CD4-positive, alpha-beta T cell treated with Interleukin-6 for 4 hours (primary cell): ENCODE measurements at places on chromosomes 6 and 20.

DNA sequence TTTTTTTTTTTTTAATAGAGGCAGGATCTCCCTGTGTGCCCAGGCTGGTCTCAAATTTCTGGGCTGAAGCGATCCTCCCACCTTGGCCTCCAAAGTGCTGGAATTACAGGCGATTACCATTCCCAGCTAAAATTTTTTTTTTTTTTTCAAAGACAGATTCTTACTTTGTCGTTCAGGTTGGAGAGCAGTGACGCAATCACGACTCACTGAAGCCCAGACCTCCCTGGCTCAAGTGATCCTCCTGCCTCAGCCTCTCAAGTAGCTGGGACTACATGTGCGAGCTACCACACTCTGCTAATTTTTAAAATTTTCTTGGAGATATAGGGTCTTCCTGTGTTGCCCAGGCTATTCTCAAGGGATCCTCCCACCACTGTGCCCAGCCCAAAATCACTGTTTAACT, 58.0 kb upstream of the MYO6 start:
- no peak for DNase-seq

DNA sequence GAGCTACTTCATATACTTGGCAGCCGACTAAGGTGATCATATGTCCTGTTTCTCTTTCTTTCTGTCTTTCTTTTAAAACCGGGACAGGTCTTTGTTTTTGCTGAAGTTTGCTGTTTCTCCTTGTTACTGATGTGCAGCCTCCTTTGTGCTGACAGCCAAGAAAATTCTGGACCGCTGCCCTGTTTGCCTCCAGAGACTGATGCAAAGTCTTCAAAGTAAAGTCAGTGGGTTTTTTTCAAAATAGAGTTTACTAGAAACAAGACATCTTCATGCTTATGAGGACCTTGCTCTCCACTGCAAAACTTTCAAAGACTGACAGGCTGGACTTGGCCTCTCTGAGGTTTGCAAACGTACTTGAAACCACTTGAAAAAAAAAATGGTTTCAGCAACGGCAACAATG, 510.5 kb upstream of the MAP3K7 start:
- DNase-seq, result no peak

GRCh38 chr6:3252369-3252768, 6.4 kb upstream of the PSMG4 start:
- no peak for DNase-seq

DNA sequence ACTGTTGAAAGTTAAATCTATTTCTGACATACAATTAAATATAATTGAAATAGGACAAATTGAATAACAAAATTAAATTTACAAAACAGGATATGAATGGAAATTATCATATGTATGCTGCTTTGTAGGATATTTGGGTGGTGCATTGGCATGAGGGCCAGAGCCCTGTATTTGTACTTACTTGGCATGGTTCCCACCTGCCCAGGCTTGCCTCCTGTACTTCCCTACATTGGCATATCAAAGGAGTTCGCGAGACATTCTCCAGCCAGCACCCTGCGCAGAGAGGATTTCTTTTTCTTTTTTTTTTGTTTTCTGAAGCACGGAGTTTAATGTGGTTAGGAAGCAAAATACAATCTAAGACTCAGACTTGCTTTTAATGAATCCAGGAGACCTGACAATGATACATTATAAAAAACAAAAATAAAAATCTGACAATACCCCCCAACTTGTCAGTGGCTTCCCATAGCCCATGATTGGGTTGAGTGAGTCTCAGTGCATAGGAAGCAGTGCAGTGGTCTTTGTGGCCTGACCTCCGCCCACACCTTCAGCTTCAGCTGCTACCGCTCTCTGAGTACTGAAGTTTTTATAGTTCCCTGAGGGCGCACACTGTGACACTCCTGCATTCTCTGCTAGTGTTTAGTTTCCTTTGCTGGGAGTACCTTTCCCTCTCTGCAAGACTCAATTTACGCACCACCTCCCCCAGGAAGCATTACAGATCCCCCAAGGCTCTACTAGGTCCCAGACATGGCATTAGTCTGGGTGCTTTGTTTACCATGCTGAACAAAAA, 440.8 kb downstream of the UTRN start:
- no peak for DNase-seq

- peak; percentile 53 for DNase-seq
Measured at GRCh38 chr6:53347921-53348370, 804 bp downstream of the ELOVL5 start.

DNA sequence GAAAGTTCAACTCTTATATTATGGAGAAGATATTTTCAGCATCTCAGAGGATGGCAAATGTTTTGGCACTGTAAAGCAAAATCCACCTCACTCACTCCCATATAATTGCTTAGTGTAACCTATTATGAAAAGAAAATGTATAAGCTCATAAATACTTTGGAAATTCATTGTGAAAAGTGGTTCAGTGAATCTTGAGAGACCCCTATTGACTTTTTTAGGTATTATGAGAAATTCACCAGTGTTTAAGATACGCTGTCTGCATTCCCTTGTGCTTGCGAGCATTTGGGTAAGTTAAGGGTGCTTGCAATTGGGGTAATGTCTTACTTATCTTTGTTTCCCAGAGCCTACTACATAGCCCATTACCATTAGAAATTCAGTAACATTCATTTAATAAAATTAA, 66.3 kb upstream of the BMP5 start:
- DNase-seq, result no peak

- DNase-seq, result no peak
Measured at GRCh38 chr6:14871221-14871620, 374.6 kb upstream of the JARID2 start.

GRCh38 chr6:31202259-31203166, 32.0 kb upstream of the POU5F1 start:
- peak; percentile 45 for DNase-seq

DNA sequence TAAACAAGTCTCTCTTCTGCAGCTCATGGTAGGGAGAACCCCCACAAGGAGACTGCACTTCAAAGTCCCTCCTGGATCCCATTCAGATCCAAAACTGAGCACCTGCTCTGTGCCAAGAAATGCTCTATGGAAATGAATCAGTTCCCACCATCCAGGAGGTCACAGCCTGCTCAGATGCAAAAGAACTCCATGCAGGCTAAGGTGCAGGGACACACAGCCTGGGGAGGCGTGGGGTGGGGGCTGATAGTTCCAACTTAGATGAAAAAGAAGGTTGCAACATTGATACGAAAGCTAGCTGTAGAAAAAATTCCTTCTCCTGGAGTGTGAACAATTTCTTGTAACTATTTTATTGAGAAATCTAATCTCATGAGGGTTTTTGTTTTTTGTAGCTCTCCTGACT, 111.0 kb upstream of the TMEM170B start:
- DNase-seq, result no peak

DNA sequence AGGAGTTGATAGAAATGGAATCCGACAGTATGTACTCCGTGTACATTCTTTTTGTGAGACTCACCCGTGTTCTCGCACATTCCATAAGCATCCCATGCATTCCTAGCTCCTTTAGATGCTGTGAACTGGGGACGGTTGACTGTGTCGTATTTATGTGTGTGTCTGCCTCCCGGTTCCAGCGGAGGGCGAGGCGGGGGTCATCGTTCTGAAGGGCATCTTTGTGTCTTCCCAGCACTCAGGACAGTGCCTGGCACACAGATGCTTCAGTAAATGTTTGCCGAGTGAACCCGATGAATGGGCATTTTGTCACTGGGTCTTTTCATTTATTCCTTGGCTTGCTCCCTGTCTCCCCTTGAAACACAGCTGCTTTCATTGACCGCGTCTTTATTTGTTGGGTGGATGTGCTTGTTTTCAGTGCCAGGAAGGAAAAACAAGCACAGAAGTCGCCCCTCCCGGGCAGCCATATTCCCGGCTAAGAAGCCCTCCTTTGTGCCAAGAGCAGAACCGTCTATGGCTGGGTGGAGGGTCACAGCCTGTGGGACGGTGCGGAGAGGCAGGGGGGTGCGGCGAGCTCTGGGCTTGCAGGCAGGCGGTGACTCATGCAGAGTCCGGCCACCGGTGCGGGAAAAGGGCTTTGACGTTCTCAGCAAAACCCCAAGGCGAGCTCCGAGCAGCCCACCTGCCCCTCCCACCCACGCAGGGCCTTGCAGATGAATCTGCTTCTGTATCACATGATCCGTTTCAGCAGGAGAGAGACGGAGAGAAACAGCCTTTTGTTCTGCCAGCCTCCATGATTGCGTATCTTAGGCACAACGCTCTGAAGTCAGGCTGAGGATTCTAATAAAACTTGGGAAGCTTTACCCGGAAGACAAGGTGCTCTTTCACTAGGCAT, 11.2 kb upstream of the PSMG4 start:
- no peak for DNase-seq

GRCh38 chr6:148175550-148176188, 167.0 kb upstream of the SASH1 start:
- DNase-seq, result no peak

DNA sequence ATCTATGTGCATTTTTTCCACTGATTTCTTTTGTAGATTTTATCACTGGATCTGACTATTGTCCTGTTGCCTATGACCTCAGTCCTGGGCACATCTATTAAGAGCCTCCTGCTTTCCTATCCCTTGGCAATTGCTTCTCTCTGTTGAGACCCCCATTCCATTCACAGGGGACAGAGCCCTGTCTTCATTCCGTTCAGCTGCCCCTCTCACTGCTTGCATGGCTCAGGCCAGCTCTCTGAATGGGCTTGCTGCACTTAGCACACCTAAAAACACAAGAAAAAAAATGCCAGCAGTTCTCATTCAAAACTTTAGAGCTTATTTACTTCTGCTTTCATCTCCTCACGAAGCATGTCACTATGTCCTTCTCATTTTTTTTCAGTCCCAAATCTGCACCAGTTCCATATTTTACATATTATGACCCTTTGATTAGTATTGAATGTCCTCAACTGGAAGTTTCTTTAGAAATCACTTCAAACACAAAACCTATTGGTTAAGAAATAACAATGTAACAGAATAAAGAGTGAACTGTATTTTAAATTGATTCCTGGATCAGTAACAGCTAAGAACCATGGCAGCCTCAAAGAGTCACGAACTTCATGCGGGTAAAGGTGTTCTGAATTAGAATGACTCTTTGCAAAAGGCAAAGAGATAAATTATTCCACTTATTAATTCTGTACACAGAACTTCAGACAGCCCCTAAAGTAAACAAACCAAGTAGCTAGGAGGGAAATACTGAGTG, 616.5 kb downstream of the C6orf118 start:
- no peak for DNase-seq

- no peak for DNase-seq
Measured at GRCh38 chr6:8352335-8352965, 82.9 kb downstream of the SLC35B3 start.

DNA sequence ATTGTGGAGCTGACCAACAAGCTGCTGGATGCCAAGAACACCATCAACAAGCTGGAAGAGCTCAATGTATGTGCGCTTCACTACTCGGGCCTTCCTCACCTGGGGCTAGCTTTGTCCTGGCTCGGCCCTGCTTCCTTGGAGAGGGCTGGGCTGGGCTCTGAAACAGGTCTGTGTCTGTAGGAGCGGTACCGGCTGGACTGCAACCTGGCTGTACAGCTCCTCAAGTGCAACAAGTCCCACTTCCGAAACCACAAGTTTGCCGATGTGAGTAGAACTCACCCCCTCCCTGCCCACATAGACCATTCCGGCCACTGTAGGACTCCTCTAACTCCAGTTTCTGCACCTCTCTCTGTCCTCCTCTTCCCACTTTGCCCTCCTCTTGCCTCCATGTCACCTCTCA, 6.7 kb downstream of the LRRC73 start:
- no peak for DNase-seq

- DNase-seq, result no peak
Measured at GRCh38 chr6:43604174-43604573, 24.9 kb downstream of the GTPBP2 start.
